ENCODE measurements at places on chromosomes 13 and 19.
A peak's percentile ranks its signal among the peaks of the same experiment; 100 is the strongest.

- no peak for DNase-seq
These were observed 1.0 kb upstream of the PCDH8 start for GRCh38 chr13:52849291-52850071.

- DNase-seq, result no peak
These were observed 14.2 kb downstream of the FBXO46 start for GRCh38 chr19:45716359-45717130.

- DNase-seq, result no peak
These were observed 15.4 kb downstream of the ANKRD24 start for GRCh38 chr19:4197625-4198466.

DNA sequence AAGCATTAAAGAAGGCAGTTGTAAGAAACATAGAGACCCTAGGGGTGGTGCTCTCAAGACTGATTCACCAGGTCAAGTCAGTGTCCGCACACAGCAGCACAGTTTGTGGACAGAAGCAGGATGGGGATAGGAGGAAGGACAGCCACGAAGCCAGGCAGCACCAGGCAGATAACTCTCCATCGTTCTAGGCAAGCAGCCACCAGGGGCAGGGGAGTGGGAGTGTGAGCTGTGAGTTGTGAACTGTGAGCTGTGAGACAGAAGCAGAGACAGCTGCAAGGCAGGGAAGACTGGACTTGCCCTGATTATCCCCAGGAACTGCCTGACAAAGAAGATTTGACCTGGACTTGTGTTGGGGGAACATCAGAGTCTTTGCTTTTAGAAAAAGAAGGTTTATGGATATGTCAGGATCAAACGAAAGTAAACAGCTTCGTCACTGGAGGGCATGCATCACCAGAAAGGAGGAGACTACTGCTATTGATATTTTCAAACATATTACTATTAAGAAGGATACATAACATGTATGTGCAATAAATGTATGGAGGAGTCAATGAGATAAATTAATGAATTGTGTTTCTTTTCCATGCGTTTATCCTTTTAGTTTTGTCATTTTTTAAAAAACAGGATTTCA, 286.1 kb downstream of the IRS2 start:
- DNase-seq, result no peak

DNA sequence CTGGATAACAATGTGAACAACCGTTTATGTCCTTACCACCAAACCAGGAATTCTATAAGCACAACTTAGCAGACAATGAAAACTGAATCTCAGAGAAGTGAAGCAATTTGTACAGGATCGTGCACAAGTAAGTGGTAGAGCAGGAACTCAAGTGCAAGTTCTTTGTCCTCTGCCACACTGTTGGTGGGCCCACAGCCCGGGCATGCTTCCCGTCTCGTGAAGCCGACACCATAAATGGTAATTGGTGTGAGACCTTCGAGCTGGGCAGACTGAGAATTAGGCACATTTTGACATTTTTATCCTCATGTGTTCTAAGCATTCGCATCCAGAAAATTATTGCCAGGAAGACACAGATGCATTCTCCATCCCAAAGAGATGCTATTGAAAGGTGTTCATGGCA, 27.9 kb upstream of the FLT1 start:
- no peak for DNase-seq

GRCh38 chr13:24683351-24683750, 3.1 kb downstream of the ATP12A start:
- DNase-seq, result no peak

GRCh38 chr19:30375553-30376031, 3.4 kb downstream of the ZNF536 start:
- no peak for DNase-seq

GRCh38 chr13:47650209-47650608, 350.9 kb downstream of the SUCLA2 start:
- DNase-seq, result no peak

DNA sequence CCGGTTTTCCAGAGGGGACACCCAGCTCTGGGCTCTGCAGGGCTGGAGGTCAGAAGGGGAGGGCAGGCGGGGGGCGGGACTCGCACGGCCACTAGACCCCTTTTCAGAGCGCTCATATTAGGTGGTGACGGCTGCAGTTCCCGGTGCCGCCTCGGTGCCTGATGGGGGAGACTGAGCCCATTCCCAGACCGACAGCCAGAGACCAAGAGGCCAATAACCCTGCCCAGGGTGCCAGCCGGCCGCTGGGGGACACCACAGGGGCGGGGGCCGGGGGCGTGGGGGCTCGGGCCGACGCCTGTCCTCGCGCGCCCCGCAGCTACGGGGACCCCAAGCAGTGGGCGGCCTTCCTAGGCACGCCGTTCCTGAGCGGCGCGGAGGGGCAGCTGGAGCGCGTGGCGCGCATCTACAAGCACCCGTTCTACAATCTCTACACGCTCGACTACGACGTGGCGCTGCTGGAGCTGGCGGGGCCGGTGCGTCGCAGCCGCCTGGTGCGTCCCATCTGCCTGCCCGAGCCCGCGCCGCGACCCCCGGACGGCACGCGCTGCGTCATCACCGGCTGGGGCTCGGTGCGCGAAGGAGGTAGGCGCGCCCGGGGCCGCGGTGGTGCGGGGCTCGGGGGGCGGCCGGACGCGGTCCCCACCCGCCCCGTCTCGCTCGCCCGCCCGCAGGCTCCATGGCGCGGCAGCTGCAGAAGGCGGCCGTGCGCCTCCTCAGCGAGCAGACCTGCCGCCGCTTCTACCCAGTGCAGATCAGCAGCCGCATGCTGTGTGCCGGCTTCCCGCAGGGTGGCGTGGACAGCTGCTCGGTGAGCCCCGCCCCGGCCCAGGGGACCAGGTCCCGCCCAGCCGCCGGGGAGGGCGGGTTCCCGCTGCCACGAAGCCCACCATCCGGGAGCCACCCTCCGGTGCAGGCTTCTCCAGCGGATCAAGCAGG, 2.4 kb downstream of the TIMM13 start:
- no peak for DNase-seq

- no peak for DNase-seq
These were observed 119.7 kb upstream of the MRI1 start for GRCh38 chr19:13644645-13645044.

DNA sequence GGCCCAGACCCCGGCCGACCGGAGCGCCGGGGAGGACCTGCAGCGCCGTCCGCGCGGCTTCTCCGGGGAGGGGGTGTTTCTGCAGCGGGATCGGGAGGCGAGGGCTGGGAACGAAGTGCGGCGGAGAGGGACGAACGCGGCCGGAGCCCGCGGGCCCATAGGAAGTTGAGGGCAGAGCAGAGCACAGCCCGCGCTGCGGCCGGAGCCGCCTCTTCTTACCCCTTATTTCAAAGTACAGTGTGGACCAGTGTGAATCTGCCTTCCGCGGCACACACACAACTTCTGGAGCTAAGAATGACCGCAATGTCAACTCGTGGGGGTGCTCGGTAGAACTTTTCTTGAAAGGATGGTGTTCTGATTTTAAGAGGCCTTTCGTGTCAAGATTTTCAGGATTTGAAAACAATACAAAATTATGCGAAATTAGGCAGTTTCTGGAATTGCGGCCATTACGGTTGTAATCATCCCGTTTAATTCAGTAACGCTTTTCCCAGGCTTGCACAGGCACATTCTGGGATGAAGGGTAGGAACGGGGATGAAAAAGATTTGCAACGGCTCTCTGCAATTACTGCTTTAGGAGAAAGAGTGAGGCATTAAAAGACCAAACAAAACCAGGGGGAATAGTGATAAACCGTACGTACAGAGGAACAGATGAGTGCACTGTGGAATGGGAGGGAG, 821 bp downstream of the TDRD3 start:
- peak; percentile 63 for DNase-seq

GRCh38 chr13:24233351-24233901, 72.9 kb downstream of the SPATA13 start:
- no peak for DNase-seq

GRCh38 chr19:47157431-47158321, 27.0 kb downstream of the SAE1 start:
- DNase-seq, result peak; percentile 51

DNA sequence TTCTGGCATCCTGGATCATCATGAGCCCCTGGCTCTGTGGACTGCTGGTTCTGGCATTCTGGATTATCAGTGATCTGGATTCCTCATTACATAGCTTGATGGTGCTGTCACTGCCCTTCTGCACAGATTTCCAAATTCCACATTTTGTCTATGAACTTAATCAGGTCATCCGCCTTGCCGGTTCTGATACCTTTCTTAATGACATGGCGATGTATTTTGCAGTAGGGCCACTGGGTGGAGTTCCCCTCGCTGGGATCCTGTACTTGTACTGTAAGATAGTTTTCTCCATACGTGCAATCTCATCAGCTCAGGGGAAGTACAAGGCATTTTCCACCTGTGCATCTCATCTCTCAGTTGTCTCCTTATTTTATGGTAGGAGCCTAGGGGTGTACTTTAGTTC, 24.4 kb upstream of the OR7C2 start:
- no peak for DNase-seq

DNA sequence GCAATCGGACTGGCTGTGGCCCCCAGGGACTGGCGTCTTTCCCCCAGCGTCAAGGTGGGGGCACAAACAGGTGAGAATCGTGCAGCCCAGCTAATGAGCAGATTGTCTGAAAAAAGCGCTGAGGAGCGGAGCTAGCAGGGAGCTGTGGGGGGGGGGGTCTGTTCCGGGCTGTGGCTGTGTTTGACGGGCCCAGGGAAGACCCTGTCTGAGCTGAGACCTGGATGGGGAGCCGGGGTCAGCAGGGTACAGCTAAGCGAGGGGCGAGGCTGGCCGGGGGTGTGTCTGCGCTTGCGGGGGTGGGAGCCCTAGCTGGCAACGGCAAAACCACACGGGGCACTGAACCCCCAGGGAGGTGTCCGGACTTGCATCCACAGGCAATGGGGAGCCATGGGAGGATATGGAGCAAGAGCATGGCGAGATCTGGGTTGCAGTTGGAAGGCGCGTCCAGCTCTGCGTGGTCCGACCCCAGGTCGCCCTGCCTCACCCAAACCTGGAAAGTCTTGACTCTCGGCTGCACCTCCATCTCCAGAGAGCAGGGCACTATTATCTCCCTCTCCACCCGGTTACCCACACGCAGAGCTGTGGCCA, 4.6 kb downstream of the LINGO3 start:
- no peak for DNase-seq

- peak; percentile 90 for DNase-seq
These were observed 9.8 kb upstream of the CIRBP start for GRCh38 chr19:1259206-1259875.

- DNase-seq, result no peak
These were observed 435.4 kb upstream of the TSHZ3 start for GRCh38 chr19:31784671-31785101.

DNA sequence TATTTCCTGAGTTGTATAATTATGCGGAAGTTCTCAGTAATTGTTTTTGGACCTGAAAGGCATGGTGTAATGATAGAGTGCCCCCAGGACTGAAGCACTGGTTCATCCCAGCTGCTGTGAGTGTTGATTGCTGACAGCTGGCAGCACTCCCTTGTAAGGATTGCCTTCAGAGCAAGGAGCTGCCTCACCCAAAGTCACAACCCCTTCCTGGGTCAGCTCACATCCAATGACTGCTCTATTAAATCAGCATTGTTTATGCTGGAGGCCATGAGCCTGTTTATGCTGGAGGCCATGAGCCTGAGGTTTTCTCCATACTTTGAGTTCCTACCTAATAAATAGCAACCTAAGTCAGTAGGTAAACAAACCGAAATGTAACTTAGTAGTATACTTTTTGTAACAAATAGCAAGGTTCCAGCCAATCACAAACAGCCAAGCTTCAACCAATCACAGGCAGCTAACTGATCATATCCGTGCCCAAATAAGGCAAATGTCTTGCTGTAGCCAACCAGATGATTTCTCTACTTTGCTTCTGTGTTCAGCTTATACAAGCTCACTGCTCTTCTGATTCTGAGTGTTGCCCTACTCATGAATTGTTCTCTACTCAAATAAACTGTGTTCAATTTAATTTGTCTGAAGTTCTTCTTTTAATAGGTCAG, 11.7 kb upstream of the SPACA6 start:
- DNase-seq, result no peak

GRCh38 chr13:75339635-75340374, 142.2 kb downstream of the TBC1D4 start:
- no peak for DNase-seq

DNA sequence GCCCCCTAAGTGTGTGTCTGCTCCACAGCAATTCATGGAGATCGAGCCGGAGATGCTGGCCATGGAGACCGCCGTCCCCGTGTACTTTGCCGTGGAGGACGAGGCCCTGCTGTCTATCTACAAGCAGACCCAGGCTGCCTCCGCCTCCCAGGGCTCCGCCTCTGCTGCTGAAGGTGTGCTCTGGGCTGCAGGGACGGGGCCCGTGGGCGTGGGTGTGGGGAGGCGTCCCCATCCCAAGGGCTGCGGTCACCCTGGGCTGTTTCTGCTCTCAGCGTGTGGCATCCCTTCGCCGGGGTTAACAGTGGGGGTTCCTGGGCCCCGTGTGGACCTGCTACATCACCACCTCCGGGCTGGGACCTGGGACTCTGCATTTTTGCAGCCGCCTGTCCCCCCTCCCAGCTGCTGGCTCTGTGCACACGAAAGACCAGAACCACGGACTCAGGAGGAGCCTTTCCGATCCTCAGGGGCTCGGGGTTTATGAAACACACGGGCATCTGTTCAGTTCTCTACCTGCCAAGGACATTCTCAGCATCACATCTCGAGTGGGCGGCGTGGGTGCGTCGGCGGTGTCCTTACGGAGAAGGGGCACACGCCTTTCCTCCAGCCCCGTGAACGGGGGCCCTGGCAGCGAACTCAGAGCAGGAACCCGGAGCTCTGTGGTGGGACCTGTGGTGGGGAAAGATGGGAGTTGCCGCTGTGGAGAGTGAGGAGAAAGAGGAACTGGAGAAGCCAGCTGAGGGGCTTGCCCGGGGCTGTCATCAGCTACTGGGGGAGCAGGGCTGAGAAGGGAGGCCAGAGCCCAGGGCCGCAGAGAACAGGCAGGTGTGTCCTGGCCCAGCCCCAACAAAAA, 7.8 kb downstream of the NCLN start:
- DNase-seq, result no peak

GRCh38 chr19:21047716-21048115, 27.3 kb downstream of the ZNF430 start:
- no peak for DNase-seq

GRCh38 chr19:50492303-50493052, 15.8 kb upstream of the GARIN5A start:
- no peak for DNase-seq

GRCh38 chr13:32429433-32429909, 1.5 kb upstream of the N4BP2L1 start:
- no peak for DNase-seq

DNA sequence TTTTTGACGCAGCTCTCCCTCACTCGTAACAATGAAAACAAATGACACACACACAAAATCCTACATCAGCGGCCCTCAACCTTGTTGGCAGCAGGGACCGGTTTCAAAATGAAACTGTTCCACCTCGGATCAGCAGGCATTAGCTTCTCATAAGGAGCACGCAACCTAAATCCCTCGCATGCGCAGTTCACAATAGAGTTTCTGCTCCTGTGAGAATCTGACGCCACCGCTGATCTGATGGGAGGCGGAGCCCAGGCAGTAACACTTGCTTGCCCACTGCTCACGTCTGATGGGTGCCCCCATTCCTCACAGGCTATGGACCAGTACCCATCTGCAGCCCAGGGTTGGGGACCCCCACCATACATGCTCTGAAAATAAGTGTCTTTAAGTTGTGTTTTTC, 43.4 kb downstream of the DHRS12 start:
- DNase-seq, result no peak
